ENCODE measurements at places on chromosomes 7 and 10.

DNA sequence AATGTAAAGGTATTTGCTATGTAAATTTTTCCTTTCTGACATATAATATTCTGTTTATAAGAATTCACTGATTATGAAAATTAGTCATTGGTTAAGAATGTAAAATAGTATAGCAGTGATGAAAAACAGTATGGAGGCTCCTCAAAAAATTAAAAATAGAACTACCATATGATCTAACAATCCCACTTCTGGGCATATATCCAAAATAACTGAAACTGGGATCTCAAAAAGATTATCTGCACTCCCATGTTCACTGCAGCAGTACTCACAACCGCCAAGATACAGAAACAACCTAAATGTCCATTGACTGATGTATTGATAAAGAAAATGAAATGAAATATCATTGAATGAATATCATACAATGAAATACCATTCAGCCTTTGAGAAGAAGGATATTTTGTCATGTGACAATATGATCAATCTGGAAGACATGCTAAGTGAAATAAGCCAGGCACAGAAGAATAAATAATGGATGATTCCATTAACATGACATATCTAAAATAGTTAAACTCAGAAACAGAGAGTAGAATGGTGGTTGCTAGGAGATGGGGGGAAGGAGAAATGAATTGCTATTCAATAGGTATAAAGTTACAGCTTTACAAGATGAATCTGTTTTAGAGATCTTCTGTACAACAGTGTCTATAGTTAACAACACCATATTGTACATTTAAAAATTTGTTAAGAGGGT, 14.0 kb downstream of the C10orf88 start:
- DNase-seq, result no peak

DNA sequence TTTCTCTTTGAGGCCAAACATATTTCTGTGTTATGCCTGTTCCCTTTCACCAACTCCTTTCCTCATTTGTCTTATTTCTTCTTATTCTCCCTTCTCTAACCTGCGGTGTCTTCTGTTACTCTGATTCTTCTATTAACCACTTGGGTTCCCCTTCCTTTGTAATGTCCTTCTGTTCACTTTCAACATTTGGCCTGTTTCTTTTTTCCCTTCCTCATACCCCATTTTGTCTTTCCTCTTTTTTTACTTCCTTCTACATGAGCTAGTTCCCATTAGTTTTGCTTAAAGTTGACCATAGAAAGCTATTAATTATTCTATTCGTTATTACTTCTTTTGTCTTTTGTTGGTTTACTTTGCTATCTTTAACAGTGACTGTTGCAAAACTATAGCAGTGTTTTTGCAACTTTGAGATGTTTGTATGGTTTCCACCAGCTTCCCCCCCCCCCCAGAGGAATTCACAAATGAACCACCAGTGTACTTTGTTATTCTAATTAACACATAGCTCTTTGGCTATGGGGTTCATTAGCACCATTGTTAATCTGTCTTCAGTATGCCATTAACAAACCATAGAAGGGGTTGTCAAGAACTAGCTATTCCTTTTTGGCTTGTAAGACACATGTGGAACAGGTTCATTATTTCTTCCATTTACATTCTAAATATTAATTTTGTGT, 2.9 kb downstream of the LRGUK start:
- no peak for DNase-seq

DNA sequence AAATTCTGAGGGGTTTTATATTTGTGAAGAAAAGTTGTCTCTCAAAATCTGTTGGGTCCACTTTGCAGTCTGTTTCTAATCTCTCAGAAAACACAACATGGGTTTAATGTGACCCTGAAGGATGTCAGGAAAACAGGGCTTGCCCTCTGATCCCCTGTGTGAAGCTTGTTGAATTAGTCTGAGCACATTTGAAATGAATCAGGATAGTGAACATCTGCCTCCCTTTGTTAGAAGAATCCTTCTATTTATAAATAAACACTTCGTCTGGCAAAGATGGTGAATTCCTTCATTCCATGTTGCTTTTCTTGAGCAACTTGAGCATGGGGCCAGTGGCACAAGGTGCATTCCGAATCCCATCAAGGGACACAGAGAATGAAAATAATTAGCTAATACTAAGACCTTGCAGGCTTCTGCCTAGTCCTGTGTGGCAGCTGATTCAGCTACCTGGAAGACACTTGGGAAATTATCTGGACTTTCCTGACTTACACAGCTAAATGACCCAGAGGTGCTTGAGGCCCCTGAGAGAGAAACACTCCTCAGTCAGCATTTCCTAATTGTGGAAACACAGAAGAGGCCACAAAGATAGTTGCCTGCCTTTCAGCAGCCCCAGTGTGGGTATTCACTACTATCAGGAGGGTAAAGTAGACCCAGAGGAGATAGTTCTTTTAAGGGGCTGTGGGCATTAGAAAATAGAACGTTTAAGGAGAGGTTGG, 305.5 kb downstream of the C7orf25 start:
- no peak for DNase-seq

DNA sequence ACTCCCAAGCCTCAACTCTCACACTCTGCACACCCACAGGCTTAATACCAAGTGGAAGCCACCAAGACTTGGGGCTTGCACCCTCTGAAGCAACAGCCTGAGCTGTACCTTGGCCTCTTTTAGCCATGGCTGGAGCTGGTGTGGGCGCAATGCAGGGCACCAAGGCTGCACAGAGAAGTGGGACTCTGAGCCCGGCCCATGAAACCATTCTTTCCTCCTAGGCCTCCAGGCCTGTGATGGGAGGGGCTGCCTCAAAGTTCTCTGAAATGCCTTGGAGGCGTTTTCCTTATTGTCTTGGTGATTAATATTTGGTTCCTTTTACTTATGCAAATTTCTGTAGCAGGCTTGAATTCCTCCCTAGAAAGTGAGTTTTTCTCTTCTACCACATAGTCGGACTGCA, 276.6 kb downstream of the PAXIP1 start:
- DNase-seq, result no peak

DNA sequence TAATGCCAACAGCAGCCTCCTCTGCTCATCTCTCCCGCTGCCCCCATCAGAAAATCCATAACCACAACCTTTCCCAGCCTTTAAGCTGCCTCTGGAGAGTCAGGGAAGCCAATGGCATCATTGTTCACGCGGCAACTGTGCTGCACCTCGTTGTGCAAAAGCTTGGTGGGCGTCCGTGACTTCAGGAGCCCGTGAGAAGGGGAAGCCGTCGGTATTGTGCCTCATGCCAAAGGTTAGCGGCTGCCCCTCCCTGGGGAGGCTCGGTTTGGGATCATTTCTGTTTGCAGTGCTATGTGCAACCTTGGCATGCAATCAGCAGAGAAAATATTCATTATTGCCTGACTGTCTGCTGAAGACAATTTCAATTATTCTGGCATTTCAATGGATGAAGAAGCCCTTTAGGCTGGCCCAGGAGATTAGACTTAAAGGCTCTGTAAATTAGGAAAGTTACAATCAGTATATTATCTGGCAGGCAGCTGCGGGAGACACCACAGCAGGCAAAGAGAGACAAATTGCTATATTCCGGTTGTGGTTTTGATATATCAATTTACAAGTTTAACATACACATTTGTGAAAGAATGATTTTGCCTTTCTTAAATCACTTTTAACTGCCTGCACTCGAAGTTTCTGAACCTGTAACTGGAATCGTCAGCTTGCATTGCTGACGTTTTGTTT, 244.5 kb downstream of the GATA3 start:
- no peak for DNase-seq

DNA sequence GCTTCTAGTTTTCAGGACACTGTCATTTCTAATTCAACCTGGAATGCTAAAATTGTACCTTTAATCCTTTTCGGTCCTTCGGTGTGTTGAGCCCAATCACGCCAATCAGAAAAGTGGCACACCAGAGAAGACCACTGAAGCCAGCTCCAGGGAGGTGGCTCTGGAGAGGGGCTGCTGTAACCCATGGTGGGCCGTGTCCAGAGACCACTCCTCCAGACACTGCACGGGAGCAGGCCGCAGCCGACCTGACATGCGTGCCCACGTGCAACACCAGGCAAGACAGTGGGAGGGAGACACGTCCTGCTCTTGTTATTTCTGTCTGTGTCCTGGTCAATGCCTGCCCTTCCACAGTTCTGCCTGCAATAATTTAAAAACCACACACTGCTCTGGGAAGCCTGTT, 246.1 kb downstream of the ZMYND11 start:
- DNase-seq, result no peak

DNA sequence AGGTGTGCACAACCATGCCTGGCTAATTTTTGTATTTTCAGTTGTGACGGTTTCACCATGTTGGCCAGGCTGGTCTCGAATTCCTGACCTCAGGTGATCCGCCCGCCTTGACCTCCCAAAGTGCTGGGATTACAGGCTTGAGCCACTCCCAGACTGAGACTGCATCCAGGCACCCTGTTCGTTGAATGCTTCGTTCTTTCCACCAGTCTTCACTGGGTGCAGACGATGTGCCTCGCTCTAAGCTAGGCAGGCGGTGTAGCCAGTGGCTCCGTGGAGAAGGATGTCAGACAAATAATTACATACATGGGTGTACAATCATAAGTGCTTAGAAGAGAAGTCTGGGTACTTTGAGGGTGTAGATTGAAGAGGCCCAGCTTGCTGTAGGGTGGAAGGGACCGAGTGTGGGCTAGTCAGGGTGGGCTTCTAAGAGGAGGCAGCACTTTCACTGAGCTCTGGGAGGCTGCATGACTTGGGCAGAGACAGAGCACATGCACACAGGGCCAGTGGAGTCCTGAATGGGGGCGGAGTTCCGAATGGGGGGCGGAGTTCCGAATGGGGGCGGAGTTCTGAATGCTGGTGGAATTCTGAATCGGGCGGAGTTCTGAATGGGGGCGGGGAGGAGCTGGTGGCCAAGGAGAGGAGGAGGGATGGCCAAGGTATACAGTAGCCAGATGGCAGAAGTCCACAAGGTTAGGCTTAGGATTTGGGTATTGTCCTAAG, 74.3 kb downstream of the COL26A1 start:
- DNase-seq, result no peak

GRCh38 chr7:85714043-85714578, 527.3 kb upstream of the SEMA3D start:
- no peak for DNase-seq

- no peak for DNase-seq
Measured at GRCh38 chr7:22124941-22125340, 179.2 kb upstream of the CDCA7L start.

DNA sequence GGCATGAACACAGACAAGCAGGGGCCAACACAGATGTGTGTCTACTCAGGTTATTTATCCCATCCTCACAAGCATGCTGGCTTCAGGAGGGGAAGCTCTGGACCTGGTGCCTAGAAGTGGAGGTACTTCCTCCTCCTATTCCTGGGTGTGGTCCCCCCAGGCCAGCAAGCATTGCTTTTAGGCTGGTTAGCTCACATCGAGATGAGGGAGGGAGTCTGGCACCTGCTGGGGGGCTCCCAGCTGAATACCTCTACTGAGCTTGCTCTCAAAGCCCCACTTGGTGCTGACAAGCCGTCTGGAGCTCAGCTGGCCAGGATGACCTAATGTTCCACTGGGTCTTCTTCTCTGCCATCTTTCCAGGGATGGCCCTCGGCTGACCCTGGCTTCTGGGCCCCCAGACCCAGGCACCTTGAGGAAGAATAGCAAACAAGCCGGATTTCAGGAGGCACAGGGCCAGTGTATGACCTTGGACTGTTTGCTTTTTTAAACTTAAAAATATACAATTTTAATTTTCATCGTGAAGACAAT, 26.8 kb downstream of the FAM241B start:
- DNase-seq, result no peak

DNA sequence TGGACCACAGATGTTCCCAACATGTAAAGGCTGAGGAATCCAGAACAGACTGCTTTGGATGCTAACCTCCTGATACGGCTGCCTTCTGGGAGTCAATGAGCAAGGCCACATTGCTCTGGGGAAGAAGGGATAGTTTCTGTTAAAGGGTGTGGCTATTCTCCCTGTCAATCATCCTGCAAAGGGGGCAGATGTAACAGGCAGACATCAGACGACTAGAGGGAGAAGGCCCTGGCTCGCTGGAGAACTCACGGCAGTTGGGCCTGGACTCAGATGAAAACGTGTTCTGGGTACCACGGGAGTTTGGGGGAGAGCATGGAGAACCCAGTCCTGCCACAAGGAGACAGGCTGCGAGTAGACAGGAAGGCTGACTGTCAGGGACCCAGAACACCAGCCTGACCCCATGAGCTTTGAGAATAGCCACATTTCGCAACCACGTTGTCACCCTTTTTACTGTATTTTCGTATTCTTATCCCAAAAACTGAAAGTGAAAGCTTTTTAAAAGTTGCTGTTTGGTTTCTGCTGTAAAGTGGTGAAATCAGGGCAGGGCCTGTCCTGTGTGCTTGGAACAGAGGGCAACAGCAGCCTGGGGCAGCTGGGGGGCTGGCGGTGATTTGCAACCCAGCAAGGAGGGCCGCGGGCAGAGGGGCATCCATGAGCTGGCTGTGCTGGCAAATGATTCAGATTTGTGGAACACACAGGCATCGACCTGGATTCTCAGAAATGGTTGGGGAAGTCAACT, 95.3 kb downstream of the MYOF start:
- no peak for DNase-seq

GRCh38 chr7:11195502-11195901, 221.8 kb downstream of the PHF14 start:
- DNase-seq, result no peak

DNA sequence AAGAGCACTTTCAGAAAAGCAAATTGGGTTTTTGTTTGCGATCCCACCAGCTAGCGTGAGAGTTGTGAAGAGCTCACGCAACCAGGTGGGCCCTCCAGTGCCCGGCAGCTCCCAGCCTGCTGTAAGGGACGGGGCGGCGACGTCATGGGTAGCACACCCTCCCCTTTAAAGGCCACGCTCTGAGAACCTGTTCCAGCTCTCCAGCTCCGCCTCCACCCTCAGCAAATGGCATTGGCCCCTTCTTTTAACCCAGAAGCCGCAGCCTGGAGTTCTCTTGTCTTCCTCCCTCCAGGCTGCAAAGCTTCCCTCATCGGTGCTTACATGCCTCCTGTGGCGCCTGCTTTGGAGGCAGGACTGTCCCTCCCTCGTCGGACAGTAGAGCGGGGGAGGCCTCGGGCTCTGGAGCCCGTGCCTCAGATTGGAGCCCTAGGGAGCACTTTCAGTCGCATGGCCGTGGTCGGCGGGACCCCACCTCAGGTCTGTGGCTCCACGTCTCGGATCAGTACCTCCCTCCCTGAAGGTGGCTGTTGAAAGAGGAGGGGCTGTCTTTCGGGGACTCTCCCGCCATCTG, 32.9 kb downstream of the WIPI2 start:
- no peak for DNase-seq

GRCh38 chr7:44108768-44109750, 4.9 kb downstream of the AEBP1 start:
- DNase-seq, result no peak
